ENCODE measurements at places on chromosomes 4 and X.

DNA sequence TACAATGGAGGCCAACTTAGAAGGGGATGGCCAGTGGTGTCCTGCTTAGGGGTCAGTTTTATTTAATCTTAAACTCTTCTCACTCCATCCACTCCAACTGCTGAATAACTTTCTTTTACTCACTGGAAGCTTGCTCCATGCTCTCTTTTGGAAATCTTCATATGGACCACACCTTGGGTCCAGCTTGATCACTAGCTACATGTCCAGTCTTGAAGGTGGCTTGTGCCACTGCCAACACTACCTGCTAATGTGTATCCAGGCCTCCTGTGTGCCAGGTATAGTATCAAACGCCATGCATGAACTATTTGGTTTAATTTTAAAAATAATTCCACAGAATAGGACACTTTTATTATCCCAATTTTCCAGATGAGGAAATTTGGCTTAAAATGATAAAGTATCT lies 37.0 kb upstream of the KDR start:
- DNase-seq, result no peak

GRCh38 chr4:78612398-78613178 lies 61.0 kb downstream of the ANXA3 start:
- no peak for DNase-seq

- no peak for DNase-seq
These were observed 254.1 kb downstream of the FBXW7 start for GRCh38 chr4:152281822-152282221.

DNA sequence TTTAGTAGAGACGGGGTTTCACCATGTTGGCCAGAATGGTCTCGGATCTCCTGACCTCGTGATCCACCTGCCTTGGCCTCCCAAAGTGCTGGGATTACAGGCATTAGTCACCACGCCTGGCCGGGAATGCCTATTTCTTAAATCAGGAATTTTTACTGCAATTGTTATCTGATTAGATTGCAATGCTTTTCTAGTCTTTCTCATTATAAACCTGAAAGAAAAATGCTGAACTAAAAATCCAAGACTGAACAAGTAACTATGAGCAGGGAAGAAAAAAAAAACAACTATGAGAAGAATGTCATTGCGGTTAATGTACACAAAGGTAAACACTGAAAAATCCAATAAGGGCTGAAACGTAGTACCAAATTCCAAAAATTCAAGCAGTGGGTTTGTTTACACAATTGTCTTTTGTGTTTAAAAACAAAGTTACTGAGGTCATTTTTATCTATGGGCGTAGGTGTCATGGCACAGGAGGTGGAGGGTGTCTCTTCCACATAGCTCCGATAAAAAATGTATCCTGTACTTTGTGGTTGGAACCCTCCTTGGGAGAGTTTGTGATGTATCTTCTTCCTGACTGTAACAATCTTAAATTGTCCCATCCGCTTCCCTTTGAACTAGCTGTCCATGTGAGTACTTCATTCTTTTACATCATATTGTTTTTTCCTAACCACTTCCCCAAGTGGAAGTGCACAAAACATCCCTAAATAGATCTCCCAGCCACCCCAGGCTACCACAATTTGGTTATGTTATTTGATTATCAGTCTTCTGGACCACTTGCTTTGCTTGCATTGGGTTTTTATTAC lies 11.1 kb upstream of the TMEM156 start:
- no peak for DNase-seq

DNA sequence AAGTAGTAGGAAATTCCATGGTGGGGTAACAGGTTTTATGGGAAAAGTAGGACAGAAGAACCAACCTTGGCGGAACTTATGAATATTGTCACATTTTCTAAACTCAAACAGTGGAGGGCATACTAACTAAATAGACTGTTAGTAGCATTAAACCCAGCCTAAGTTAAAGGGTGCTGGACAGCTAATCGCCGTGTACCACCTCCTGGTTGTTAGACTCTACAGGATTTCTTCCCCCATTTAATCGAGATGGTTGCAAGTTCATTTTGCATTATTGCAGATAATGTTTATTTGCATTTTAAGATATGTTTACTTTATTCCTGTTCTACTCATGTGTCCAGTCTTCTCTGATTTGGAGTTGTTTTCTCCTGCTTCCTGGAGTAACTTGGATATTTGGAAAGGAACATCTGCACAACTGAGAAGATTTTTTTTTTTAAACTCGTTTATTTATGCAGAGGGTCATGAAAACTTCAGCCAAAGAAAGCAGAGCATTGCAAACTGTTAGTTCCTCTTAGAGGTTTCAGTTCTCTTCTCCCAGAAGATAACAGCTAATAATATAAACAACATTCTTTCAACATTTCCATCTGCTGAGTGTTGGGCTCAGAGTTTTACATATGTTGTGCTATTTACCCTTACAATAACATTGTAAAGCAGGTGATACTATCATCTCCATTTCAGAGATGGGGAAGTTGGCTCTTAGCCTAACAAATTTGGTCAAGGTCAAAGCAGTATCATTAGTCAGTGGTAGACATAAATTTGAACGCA lies 51.5 kb upstream of the TBC1D9 start:
- no peak for DNase-seq
